ENCODE measurements at places on chromosomes 7 and 10.

DNA sequence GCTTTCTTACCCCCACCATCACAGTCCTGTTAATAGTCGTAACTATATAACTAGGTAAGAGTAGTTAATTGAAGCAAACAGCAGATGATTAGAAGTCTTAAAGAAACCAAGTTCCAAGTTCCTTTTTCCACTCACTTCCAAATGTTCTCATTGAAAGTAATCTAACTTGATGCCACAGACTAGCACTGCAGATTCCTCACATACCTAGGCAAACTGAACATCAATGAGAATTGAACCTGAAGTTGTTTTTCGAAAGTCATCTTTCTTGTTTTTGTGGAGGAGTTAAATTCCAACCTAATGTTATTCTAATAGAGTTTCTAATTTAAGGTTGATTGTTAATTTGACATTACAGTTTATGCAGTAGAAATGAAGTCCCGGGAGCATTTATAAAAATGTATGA is 5.5 kb downstream of the PRKG1 start:
- no peak for DNase-seq

GRCh38 chr10:31031558-31032257 is at the start of gene ZNF438:
ZNF438 (minus strand) TSS chr10:31031865; CDS start chr10:30877034, 154,831 bp downstream.
- peak; percentile 73 for DNase-seq

DNA sequence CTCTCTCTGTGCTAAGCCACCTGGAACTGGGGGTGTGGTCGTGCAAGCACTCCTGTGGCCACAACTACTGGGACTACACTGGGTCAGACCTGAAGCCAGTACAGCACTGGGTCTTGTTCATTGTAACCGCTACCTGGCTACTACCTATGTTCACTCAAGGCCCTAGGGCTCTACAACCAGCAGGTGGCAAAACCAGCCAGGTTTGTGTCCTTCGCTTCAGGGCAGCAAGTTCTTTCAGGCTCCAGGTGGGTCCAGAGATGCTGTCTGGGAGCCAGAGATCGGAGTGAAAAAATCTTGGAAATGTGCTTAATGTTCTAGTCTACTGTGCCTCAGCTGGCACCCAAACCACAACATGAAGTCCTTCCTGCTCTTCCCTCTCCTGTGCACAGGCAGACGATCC is 171.6 kb upstream of the SORCS1 start:
- no peak for DNase-seq

DNA sequence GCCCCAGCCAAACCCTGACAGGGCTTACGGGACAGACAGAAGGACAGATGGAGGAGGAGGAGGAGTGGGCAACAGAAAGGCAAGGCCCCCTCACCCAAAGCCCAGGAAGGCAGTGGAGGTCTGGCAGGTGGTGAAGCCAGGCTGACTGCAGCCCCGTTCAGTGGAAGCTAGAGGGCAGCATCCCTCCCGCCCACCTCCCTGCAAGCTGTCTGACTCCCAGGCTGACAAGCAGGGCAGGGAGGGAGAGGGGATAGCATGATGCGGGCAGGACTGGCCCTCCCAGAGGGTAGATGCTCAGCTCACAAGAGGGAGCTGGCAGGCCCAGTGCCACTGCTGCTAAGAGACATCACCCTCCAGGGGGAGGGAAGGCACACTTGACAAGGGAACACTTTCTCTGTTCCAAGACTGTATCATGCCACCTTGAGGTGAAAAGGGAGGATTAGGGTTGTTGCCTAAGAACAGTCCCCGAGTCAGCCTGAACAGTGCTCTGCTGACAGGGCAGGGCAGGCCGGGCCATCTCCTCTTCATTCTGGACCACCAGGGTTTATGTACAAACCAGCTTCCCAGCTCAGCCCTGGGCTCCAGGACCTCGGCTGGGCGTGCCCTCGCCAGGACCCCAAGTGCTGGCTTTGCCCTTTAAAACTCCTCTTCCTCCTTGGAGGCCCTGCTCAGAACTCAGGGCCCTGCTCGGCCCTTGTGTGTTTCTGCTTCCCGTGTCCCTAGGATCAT is 61.8 kb downstream of the RASGEF1A start:
- no peak for DNase-seq

DNA sequence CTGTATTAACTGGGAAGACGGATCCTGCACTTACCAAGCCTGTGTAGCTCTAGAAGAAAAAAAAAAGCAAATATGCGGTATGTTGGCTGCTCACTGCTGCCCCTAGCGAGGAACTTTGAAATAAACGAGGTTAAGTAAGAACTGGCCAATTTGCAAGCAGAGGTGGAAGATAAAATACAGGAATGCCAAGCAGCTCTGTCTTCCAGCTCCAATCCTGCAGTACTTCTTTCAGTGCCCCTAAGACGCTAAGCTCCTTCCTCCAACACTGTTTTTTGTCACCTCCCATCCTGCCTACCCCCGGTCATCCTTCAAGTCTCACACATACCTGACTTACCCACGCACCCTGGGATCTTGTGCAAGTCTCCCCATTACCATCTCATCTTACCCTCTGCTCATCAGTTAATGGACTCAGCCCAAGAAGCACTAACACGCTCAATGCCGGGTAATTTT is 809 bp downstream of the C10orf143 start:
- peak; percentile 56 for DNase-seq

DNA sequence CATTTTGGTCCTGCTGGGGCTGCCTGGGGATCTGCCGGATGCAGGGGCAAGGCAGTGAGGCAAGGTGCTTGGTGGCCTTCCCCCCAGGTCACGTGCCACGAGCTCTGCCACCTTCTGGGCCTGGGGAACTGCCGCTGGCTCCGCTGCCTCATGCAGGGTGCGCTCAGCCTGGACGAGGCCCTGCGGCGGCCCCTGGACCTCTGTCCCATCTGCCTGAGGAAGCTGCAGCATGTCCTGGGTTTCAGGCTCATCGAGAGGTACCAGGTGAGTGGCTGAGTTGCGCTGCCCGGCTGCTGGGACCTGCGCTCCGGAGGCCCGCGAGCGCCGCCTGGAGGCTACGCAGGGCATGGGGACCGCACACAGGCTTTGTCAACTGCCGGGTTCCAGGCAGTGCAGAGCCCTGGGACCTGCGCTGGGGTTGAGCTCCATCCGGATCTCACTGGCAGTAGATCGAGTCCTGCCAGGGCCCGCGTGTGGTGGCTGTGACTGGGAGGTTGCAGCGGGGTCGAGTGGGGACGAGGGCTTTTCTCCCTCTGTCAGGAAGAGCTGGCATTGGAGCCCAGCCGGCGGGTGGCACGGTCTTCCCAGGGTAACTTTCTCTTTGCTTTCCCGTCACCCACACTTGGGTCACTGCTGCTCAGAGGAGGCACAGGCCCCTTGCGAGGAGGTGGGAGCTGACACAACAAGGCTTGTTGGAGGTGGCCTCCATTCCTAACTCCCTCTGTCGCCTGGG is 21.7 kb downstream of the AMZ1 start:
- DNase-seq, result peak; percentile 52

GRCh38 chr10:17175551-17175950 is 25.9 kb downstream of the TRDMT1 start:
- no peak for DNase-seq

DNA sequence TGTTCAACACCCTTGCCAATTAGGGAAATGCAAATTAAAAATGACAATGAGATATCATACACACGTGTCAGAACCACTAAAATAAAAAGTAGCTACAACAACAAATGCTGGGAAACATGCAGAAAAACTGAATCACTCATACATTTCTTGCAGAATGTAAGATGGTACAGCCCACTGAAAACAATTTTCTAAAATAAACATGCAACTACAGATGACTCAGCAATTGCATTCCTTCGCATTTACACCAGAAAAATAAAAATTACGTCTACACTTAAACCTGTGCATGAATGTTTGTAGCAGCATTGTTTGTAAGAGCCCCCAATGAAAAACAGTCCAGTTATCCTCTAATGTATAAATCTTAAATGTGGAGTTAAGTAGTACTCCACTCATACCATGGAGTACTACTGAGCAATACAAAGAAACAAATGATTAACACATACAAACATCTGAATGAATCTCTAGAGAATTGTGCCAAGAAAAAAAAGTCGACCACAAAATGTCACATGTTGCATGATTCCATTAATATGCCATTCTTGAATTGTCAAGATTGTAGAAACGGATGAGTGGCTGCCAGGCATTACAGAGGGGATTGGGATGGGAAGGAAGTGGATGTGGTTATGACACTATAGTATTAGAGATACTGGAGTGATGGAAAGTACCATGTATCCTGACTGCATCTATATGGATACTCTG is 134.6 kb upstream of the NPSR1 start:
- no peak for DNase-seq

DNA sequence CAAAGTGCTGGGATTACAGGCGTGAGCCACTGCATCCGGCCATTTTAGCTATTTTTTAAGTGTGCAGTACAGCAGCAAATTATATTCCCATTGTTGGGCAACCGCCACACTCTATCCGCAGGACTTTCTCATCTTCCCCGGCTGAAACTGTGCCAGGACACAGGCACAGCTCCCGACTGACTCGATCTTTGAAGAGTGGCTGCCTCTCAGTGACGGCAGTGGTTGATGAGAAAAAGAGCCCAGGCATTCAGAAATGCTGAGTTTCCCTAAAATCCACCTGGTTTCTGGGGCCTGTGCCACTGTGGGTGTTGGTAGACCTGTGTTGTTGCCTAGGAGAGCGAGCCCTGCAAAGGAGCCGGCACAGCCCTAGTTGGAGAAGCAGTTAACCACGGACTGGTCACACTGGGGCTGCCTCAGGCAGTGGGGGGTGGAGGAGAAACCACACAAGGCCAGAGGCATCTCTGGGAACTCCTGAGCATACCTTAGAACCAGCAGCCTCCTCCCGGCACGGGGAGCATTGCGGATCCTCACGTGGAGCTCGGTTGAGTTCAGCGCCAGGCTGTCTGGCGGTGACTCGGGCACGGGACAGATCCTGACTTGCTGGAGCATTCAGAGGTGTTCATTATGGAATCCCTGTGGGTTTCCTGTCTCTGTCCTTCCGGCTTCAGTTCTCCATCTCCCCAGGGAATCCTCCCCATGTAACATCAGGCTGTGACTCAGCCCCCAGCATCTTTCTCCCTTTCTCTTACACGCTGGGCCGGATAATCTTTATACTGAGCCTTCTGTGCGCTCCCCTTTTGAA is 16.2 kb downstream of the PFKFB3 start:
- DNase-seq, result no peak

- no peak for DNase-seq
Measured at GRCh38 chr10:11320809-11321520, 290.5 kb downstream of the USP6NL start.

GRCh38 chr10:5590816-5591215 is 66.1 kb downstream of the CALML3 start:
- no peak for DNase-seq

DNA sequence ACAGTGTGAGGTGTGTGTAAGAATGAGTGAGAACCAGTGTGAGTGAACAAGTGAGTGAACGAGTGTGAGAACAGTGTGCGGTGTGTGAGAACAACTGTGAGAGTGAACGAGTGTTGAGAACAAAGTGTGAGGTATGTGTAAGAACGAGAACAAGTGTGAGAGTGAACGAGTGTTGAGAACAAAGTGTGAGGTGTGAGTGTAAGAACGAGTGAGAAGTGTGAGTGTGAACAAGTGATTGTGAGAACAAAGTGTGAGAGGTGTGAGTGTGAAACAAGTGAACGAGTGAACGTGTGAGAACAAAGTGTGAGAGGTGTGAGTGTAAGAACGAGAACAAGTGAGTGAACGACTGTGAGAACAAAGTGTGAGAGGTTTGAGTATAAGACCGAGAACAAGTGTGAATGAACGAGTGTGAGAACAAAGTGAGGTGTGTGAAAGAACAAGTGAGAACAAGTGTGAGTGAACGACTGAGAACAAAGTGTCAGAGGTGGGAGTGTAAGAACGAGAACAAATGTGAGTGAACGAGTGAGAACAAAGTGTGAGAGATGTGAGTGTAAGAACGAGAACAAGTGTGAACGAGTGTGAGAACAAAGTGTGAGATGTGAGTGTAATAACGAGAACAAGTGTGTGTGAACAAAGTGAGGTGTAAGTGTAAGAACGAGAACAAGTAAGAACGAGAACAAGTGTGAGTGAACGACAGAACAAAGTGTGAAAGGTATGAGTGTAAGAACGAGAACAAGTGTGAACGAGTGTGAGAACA is 47.9 kb downstream of the ESYT2 start:
- no peak for DNase-seq

GRCh38 chr10:132549371-132549770 is 11.8 kb downstream of the INPP5A start:
- DNase-seq, result peak; percentile 43

DNA sequence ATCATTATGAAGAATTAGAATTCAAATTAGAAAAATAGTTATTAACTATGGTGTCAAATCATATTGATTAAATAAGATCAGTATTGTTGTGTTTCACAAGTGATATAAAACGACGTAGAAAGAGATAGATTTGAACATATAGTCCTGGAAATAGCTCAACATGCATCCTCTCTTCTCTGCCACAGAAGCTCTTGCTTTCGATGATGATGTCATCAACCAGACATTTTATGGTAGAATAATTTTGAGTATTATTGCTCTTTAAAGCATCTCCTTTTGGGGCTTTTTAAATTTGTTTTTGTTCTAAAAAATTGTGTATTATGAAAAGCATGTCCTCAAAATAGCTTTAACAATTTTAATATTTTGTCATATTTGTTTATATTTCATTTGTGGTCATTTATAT is 95.0 kb downstream of the DGKB start:
- DNase-seq, result no peak

GRCh38 chr10:53276797-53277196 is 504.2 kb upstream of the MBL2 start:
- no peak for DNase-seq

DNA sequence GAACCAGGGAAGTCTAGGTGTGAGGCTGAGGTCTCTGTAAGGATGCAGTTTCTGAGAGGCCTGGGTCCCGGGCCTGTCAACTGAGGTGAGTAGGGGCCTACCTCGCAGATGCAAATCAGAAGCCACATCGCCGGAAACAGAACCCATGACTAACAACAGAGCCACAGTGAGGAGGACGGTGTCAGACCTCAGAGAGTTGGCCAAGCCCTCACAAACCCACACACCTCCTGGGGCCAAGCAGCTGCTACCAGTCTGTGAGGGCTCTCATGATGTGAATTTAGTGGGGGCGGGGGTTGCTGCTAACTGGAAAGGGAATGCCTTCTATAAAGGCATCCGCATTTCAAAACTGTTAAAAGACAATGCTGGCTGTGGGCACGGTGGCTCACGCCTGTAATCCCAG is 103.0 kb downstream of the COBL start:
- DNase-seq, result no peak

DNA sequence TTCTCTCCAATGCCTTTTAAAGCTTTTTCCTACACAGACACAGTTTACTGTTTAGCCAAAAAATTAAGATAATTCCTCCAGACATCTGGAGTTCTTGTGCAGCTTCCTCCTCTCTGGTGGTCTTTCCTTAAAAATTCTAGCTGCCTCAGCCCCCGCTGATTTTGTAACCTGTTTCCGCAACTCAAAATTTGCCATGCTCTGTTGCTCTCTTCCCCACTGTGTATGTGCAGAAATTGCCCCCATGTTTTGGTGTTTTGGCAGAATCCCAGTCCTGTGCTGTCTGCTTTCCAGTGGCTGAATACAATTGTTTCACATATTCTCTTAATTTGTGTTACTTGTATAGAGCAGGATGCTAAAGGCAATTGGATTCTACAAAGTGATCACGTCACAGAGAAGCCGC is 151.7 kb upstream of the PRSS1 start:
- no peak for DNase-seq

- no peak for DNase-seq
Measured at GRCh38 chr7:103958284-103958818, 31.1 kb downstream of the RELN start.

Data from NCI-H187 (cell line).